Foreskin keratinocyte (primary cell): ENCODE measurements at places on chromosomes 1 and 21. TPM values are rescaled to one million over a fixed set of nuclear protein-coding genes. Genes with fewer than 3 reads are reported as not detected.
A peak's percentile ranks its signal among the peaks of the same experiment; 100 is the strongest.

Gene SH3BGR
- 0.80 and 1.1 TPM in 2 replicates for polyA plus RNA-seq

Gene SHC1
- polyA plus RNA-seq: 135 and 145 TPM in 2 replicates

- DNase-seq: no peak
These were observed 132.5 kb upstream of the GPR52 start for GRCh38 chr1:174315239-174315638.

DNA sequence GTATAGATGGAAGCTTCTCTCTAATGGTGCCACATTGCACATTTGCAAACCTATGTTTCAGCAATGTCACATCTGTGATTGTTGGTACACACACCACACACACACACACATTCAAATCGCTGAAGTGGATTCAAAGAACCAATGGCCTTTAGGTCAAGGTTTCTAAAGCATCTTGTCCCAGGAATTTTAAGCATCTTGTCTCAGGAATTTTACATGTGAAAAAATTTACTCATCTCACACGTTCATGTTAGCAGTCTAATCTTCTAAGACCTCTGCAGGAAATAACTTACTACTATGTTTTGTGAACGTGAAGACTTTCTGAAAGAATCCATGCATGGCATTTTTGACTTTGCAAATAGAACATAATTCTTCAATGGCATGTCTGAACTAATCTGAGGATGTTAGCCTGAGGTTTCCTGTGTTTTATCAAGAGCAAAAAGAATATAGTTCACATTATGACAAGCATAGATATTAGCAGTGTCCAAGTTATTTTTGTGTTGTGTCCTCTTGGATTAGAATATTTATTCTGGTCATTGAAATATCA is 125.1 kb downstream of the CYYR1 start:
- DNase-seq: peak; percentile 13

- no peak for DNase-seq
These were observed 2.7 kb downstream of the PIK3CD start for GRCh38 chr1:9654051-9654833.

DNA sequence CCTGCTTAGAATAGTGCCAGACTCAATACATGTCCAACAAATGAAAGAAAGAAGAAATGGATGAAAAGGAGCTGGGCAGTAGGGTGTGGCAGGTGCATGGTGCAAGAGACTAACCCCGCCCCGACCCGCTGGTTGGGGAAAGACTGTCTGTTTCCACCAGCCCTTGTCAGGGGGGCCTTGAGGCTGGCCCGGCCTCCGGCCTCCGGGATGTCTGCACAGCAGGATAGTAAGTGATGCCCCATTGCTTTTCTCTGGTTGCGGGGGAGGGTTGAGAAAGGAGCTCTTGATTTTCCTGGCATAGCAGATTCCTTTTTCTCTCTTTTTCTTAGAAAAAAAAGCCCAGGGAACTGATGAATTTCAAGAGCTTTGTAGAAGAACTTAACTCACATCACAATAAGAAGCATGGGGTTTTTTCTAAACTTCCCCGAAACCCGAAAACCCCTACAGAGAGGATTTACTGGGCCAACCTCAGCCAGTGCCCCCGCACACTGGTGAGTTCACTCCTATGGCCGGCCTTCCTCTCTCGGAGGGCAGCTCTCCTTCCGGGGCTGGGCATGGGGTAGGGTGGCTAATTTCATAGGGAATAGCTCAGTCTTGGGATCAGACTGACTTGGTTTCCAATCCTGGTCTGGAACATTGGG is 12.5 kb upstream of the TTC22 start:
- no peak for DNase-seq

DNA sequence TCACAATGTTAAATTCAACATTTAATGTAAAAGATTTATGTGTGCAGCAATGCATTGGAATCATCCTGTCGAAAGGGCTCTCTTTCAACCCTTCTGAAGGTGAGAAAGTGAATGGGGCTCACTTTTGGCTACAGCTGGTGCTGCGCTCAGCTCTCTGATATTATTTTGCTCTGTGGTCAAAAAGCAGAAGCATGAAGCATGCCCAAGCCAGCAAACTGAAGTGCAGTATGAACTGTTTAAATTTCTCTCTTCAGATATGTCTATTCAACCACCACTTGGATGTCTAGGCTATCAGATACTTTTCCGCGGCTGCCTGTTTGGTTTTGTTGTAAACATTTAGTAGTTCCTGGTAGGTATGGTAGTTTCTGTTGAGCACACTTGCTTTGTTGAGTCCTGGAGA is 216.9 kb upstream of the TMPRSS15 start:
- DNase-seq: no peak

- no peak for DNase-seq
These were observed 40.8 kb downstream of the F5 start for GRCh38 chr1:169545472-169545871.

DNA sequence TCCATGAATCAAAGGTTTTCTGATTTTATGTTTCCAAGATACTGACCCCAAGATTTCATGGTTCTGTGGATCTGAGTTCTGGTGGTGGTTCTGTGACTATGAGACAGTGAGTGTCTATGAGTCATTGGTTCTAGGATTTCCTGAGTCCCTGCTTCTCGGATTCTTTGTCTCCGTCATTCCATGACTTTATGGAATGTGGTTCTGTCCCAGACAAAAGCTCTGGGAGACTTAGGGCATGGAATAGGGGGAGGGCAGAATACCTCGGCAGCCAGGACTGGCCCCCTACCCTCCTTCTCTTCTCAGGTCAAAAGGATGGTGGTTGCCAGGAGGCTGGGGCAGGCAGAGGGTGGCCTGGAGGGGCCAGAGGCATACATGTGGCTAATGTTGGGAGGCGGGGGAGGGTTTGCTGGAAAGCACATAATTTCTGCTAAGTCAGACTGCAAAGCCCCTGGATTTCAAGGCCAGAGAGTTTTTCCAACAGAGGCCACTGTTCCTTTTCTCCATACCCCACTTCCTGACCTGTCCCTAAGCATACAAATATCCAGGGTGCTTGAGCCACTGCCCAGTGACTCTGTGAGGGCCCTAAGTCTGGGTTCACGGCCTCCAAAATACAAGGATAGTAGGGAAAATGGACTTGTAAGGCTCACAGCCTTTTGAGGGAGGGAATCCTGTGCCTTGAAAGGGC is 17.2 kb downstream of the CDCP2 start:
- DNase-seq: peak; percentile 15

DNA sequence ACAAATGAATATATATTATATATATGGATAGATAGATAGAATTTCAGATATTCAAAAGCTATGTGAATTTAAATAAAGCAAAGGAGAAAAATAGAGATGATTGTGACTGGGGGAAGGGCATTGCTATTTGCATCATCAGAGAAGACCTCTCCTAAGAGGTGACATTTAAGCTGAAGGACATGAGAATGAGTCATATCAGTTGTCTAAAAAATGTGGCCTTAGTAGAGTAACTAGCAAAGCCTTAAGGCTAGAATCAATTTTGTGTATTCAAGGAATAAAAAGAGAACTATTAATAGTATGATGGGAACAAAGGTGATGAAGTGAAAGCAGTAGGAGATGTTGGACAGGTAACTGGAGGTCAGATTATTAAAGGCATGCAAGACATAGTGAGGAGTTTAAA is 34.8 kb upstream of the SLC35F3 start:
- no peak for DNase-seq
